NCI-H460 (cell line): ENCODE measurements at places on chromosomes 13 and 19.

DNA sequence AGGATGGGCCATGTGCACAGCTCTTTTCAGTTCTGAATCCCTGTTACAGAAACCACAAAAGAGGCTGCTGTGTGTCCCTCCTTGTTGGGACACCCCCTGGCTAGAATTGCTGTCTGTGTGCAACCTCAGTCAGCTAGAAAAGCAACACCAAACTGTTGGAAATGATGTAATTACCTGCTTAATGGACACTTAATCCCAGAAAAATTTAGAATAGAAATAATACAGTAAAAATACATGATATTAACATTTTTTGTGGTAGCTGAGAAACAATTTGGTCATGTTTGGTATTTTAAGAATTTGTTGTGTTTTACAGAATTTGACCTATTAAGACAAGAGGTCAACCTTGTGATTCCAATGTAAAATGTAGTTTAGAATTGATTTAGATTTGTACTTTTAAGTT, 46.8 kb downstream of the FAM124A start:
- no peak for DNase-seq

DNA sequence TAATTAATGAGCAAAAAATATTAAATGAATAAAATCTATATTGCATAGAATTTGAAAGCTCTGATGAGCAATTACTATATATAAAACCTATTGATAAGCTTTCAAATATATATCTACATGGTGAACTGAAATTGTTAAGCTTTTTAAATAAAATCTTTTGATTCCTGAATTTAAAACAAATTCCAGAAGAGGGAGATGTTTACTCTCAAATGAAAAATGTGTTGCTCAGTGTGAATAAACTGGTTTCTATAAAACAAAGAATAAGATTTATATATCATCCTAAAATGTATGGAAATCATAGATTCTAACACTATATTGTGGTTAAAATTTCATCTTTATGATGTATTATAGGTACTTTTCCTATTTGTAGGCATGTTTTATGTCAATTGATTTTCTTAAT, 171.5 kb upstream of the SLITRK6 start:
- DNase-seq = peak; percentile 11

- DNase-seq = no peak
These were observed 8.0 kb upstream of the GPR183 start for GRCh38 chr13:99315186-99315585.

GRCh38 chr13:101706651-101707050, 254.2 kb downstream of the ITGBL1 start:
- peak; percentile 52 for DNase-seq

GRCh38 chr13:98853771-98854221, 101.3 kb upstream of the SLC15A1 start:
- DNase-seq = no peak

DNA sequence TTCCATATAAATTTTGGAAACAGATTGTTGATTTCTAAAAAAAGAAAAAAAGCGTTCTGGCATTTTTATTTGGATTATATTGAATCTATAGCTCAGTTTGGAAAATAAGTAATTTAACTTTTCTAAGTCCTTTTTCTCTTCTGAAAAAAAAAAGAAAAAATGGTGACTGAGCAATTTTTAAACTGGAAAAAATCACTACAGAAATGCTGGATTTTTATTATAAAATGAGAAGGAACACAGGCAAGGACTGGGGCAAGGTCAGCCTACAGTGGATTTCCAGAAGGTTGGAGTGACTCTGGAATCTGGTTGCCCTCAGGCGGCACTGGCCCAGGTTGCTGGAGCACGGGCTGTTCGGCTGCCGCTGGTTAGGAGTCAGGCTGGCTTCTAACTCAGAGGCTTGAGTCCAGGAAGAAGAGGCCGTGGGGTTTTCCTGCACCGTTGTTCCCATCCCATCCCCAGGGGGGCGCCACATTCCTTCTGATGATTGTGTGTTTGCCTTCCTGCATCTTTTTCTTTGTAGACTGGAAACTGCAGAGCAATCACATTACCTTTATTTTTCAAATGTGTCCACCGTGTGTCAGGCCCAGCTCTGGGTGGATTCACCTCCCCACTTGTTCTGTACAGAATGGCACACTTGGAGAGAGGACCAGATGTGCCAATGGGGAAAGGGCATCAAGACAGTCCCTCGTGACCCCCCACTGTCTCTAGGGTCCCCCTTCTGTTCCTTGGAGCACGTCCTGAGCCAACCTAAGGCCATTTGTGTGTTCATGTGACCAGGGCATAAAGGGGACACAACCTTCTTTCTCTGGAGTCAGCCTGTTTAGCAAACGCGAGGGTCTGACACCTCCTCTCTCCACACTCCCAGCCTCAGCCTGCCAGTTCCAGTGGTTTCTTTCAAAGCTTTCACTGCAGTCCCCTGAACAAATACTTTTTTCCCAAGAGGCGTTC, 44.5 kb upstream of the GTF3A start:
- DNase-seq = peak; percentile 40

DNA sequence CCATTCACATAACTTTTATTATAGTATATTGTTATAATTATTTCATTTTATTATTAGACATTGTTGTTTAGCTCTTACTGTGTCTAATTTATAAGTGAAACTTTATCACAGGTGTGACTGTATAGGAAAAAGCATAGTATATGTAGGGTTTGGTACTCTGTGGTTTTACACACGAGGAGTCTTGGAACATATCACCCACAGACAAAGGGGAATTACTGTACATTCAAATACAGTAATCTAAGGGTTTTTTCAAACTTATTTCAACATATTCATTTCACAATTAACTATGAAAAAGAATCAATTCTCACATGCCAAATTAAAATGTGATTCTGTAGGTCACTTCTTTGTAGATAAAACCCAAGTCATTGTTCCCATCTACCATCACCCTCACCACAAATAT, 46.0 kb downstream of the RBM26 start:
- DNase-seq = no peak

DNA sequence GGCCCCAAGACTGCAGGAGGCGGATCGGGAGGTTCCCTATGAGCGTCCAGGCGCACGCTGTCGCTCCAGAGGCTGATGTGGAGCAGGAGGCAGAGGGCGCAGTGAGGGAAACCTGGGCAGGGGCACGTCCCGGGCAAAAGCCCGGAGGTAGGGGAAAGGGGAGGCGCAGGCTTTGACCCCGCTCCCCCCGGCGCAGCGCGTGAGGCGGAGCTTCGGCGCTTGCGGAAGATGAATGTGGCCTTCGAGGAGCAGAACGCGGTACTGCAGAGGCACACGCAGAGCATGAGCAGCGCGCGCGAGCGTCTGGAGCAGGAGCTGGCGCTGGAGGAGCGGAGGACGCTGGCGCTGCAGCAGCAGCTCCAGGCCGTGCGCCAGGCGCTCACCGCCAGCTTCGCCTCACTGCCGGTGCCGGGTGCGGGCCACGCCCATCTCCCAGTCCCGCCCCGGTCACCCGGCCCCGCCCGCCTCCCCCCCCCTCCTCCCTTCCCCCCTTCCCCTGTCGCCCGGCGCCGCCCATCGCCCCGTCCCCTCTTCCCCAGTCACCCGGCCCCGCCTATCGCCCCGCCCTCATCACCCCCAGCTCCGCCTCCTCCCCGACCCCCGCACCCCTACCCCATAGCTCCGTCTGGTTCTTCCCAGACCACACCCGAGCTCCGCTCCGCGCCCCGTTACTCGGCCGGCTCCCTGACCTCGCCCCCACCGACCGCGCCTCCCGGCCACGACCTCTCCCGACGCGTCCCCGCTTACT, 4.1 kb downstream of the HMG20B start:
- no peak for DNase-seq

- DNase-seq = no peak
These were observed 530.0 kb downstream of the RFC3 start for GRCh38 chr13:34347784-34348573.

GRCh38 chr13:64248371-64249065, 2832.9 kb upstream of the PCDH20 start:
- DNase-seq = no peak

- DNase-seq = no peak
These were observed 6.4 kb upstream of the ELF1 start for GRCh38 chr13:41025518-41025917.

DNA sequence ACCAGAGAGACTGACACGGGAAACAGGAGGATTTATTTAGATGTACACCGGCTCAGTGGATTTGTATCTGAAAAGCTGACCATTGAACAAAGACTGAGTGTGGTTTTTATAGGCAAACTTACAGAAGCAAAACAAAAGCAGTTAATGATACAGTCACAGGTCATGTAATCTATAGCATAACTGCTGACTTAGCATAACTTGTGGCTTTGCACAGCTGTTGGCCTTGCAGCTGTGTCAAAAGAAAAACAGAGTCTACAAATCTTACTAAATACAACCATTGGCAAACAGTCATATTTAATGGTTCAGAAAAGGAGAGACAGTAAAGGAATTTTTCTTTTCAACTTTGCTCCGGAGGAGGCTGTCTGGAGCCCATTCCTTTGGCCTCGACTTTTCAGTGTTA, 2.3 kb upstream of the ILF3 start:
- no peak for DNase-seq

GRCh38 chr19:40284251-40284500, 969 bp downstream of the AKT2 start:
- DNase-seq = no peak

DNA sequence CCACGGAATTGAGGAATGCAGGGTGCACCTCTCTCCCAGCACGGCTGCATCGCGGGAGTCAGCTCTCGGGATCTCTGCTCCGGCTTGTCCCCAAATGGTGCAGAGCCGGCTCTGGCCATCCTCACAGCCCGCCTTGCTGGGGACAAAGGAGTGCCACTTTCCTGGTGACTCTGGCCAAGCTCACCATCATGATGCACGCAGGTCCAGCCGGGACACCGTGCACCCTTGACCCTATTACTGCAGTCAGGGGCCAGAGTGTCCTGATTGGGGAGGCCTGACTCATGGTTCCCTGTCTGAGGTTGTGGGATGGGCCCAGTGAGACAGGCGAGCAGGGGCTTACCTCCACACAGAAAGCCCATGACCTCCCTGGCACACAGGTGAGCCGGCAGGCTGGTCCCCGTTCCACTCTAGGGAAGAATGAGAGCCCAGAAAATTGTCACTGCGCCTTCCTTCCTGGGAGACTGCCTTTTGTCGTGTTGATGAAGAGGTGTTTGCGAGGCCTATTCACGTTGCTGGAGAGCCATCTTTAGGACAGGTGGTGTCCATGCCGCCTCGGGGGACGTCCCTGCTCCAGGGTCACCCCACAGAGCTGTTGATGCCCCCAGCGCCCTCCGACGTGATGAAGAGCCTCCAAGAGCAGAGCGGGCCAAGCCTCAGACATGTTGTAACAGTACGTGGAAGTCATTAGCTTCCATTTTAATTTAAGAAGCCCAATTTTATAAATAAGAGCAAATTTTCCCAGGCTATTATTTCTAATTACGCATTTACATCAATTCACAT, 18.5 kb upstream of the VSTM2B start:
- no peak for DNase-seq

- DNase-seq = no peak
These were observed 37.6 kb upstream of the FLT1 start for GRCh38 chr13:28532388-28533124.

DNA sequence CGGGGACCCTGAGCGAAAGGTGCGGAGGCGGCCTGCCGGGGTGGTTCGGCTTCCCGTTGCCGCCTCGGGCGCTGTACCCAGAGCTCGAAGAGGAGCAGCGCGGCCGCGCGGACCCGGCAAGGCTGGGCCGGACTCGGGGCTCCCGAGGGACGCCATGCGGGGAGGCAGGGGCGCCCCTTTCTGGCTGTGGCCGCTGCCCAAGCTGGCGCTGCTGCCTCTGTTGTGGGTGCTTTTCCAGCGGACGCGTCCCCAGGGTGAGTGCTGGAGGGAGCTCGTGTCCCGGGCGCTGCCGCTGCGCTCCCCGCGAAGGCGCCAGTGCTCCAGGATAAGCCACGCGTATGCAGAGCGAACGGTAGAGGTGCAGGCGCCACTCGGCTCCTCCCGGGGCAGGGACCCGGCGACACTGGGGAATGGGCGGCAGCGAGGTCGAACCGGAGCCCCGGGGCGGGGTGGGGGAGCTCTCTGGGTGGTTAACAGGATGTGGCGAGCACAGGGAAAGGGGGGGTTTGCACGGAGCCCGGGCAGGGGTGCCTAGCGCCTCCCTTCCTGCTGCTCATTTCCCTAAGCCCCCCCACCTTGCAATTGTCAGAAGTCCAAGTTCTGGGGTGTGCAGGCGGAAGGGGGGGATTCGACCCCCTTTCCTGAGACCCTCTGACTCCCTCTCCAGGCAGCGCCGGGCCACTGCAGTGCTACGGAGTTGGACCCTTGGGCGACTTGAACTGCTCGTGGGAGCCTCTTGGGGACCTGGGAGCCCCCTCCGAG, at the start of gene IL27RA:
Gene IL27RA (plus strand): TSS at position 44 of the 762 bp plus-strand sequence. CDS start 111 bp downstream, at position 155.
- peak; percentile 42 for DNase-seq

- no peak for DNase-seq
These were observed 36.7 kb downstream of the FGF9 start for GRCh38 chr13:21707586-21707985.

DNA sequence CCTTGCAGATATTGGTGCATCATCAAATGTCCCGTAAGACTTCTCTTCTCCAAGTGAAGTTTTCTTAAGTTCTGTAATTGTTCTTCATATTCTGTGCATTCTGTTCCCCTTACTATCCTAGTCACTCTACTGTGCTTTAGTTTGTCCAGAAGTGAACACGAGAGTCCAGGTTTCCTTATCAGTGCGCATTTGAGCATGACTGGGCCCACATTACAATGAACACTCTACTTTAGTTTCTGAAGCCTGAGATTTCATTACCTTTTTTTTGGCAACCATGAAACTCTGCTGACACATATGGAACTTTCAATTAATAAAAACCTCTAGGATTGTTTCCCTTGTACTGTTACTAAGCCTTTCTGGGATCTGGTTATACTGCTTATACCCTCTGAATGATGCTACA, 270.0 kb downstream of the KCNRG start:
- DNase-seq = no peak

DNA sequence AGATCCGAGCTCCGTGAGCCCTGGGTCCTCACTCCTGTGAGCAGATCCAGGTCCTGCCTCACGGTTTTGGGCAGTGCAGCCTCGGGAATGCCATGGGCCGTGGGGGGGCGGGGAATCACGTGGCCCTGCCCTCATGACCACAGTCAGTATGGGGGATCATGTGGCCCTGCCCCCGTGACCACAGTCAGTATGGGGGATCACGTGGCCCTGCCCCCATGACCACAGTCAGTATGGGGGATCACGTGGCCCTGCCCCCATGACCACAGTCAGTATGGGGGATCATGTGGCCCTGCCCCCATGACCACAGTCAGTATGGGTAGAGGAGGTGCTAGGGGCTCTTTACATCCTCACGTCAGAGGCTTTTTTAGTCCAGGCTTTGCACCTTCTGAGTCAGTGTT, 64.3 kb upstream of the F7 start:
- DNase-seq = no peak

DNA sequence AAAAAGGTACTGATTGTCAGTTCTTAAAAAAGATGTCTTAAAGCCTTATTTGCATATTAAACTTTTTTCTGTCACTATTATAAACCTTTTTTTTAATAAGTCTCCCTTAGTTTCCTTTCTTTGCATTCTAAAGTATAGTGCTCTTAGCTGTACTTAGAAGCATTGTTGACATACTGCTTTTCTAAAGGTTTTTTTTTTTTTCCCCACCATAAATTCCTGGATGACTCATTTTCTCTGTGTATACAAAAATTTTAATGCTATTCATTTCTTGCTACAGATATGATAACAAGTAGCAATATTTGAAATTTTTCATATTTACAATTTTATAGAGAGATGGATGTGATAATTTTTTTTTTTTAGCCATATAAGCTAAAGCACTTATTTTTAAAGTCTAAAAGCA, 43.5 kb downstream of the METTL21C start:
- DNase-seq = no peak

- DNase-seq = peak; percentile 46
These were observed 942.4 kb upstream of the PCDH20 start for GRCh38 chr13:62357887-62358645.

GRCh38 chr13:109698779-109699178, 87.6 kb downstream of the IRS2 start:
- no peak for DNase-seq
